Spleen (tissue), 13 donors: ENCODE measurements at places on chromosomes 4 and X. TPM values are rescaled to one million over a fixed set of nuclear protein-coding genes. Genes with fewer than 3 reads are reported as not detected.

- no peaks in the 10 kb centered on the region for H3K36me3 ChIP-seq
- DNase-seq, result peak; percentile 43
- H3K4me1 ChIP-seq, result no peaks in the 10 kb centered on the region
- no peak overlapping the region for H3K27ac ChIP-seq
Measured at GRCh38 chr4:6955261-6955911, 45.8 kb downstream of the TBC1D14 start.

GRCh38 chr4:146238107-146238506, 23.8 kb downstream of the REELD1 start:
- peaks cover 60% of the 10 kb centered on the region for H3K4me1 ChIP-seq
- H3K27me3 ChIP-seq, result no peaks in the 10 kb centered on the region
- no peak overlapping the region for H3K27ac ChIP-seq
- no peak overlapping the region for H3K4me3 ChIP-seq

- no peaks in the 10 kb centered on the region for H3K4me1 ChIP-seq
- no peaks in the 10 kb centered on the region for H3K36me3 ChIP-seq
Measured at GRCh38 chrX:139538907-139539790, 8.6 kb downstream of the F9 start.

DNA sequence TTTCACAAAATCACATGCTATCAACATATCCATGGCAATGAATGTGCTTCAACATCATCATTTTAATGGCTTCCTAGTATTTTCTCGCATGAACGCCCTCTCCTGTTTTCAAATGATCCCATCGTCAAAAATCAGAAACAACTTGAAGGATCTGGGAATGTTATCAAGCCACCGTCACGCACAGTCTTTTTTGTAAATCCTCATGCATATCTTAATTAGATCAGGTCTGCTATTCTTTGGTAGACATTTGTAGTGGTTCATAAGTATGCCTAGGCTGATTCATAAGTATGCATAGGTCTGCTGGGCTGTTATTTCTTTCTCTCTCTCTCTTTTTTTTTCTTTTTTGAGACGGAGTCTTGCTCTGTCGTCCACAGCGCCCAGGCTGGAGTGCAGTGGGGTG, 101.6 kb downstream of the CLNK start:
- no peaks in the 10 kb centered on the region for H3K4me1 ChIP-seq
- DNase-seq, result no peak
- no peaks in the 10 kb centered on the region for H3K36me3 ChIP-seq
- no peaks in the 10 kb centered on the region for H3K27me3 ChIP-seq

- no peak overlapping the region for H3K27ac ChIP-seq
- H3K27me3 ChIP-seq, result no peaks in the 10 kb centered on the region
- H3K36me3 ChIP-seq, result no peaks in the 10 kb centered on the region
- H3K4me1 ChIP-seq, result no peaks in the 10 kb centered on the region
Measured at GRCh38 chr4:181693517-181693916, 549.7 kb upstream of the TENM3 start.

DNA sequence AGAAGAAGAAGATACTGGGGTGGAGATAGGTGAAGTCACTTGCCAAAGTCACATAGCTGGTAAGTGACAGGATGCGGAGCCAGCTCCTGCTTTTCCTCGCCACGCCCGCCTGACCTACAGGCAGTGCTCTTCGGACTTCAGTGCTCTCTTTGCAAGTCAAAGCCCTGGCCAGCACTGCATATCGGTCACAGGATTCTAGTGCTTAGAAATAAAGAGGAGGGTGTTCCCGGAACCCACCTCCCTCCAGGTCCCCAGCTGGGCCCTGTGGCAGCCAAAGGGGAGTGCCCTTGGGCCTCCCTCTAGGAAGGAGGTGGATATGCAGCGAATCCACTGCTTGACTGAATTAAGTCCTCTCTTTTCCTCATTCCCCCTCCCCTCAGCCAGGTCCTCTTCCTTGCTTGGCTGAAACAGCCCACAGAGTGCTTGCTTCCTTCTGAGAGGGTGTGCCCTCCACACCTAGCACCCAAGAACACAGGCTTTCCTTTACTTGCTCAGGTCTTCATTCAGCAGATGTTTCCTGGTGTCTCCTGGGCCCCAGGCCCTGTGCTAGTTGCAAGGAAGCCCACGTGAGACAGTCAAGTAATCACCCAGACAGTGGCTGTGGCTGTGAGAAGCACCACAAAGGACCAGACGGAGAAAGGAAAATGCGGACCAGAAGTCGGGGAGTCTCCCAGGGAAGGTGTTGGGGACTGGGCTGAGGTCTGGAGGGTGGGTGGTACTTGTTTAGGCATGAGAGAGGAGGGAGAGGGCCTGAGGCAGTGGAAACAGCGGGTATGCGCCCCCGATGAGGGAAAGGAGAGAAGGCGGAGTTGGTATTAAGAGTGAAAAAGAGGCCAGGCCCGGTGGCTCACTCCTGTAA, 14.0 kb upstream of the HMGB3 start:
- H3K27ac ChIP-seq, result no peak overlapping the region
- no peak for DNase-seq
- H3K36me3 ChIP-seq, result no peaks in the 10 kb centered on the region
- no peak overlapping the region for H3K4me3 ChIP-seq
- H3K4me1 ChIP-seq, result no peaks in the 10 kb centered on the region
- H3K27me3 ChIP-seq, result no peaks in the 10 kb centered on the region

Gene UGT2B11
- not detected for polyA plus RNA-seq

Gene CT45A2
- not detected for polyA plus RNA-seq

Gene PCDH10
- polyA plus RNA-seq, result under 0.01 TPM

Gene GRIA3
- polyA plus RNA-seq, result 0.20 TPM

Gene RAB41
- not detected for polyA plus RNA-seq
